ENCODE measurements at places on chromosomes 2 and 18. TPM values are rescaled to one million over a fixed set of nuclear protein-coding genes. Genes with fewer than 3 reads are reported as not detected.

DNA sequence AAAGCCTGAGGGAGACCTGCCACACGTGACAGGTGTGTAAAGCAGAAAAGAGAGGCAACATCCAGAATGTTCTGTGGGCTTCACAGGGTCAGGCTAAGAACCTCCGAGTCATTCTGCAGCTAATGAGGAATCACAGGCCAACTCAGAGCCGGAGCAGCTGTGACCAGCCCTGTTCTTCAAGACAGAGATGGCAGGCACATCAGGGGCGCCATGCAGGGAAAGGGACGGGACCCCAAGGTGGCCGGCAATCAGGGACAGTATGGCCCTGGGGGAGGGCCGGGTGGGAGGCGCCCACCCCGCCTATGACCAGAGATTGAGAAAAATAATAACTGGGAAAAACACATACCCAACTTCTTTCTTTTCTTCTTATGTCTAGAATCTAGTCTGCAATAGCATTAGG, 316.7 kb upstream of the SALL3 start:
- DNase-seq = no peak

GRCh38 chr2:185787227-185788145, 48.9 kb downstream of the FSIP2 start:
- no peak for DNase-seq

DNA sequence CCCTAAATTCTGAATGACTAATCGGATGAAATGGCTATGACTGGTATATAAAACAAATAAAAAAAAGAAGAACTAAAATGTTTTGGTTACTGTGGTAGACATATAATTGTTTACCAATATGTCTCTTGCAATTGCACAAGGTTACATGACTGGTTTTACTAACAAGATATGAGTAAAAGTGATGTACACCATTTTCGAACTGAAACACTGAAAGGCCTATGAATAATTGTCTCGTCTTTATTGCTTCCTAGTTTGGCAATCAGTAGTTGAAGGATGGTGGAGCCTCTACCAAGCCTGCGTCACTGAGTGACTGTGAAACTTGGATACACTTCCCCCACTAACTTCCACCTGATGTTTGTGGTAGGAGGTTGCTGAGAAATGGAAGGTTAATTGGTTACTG, 16.5 kb downstream of the CDH19 start:
- no peak for DNase-seq

TSPYL6 gene
- total RNA-seq = 0.32 TPM

GRCh38 chr2:234204480-234204879, 154.0 kb downstream of the SPP2 start:
- DNase-seq = no peak
